ENCODE measurements at places on chromosomes 6 and 20. TPM values are rescaled to one million over a fixed set of nuclear protein-coding genes. Genes with fewer than 3 reads are reported as not detected.

The CD164 gene
- 271 TPM for polyA plus RNA-seq

The RIPOR2 gene
- polyA plus RNA-seq = 513 TPM

The OVOL2 gene
- polyA plus RNA-seq = not detected

The HCRTR2 gene
- polyA plus RNA-seq = not detected

- H3K4me1 ChIP-seq = peaks cover 15% of the 10 kb centered on the region
- peak overlapping the region; percentile 19 for H3K27ac ChIP-seq
- H3K4me3 ChIP-seq = peak overlapping the region; percentile 79
- no peaks in the 10 kb centered on the region for H3K36me3 ChIP-seq
- no peaks in the 10 kb centered on the region for H3K27me3 ChIP-seq
Observed at GRCh38 chr20:50085481-50086365, 27.2 kb downstream of the UBE2V1 start.

DNA sequence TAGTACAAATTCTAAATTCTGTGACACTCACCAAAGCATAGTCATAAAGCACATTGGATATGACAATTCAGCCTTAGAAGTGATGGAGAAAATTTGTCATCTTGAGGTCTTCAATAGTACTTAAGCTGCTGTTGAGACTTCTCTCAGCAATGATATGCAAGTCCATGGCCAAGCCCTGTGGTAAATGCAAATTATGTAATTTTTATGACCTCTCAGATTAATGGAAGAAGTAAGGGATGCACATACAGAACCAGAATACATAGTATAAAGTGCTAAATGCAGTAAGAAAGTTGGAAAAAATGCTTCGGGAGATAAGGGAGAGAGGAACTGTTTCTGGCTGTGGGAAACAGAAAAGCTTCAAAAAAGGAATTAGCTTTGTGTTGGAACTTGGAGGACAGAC lies 700.7 kb downstream of the RNF144B start:
- H3K4me3 ChIP-seq = no peak overlapping the region
- no peaks in the 10 kb centered on the region for H3K27me3 ChIP-seq
- no peaks in the 10 kb centered on the region for H3K36me3 ChIP-seq
- DNase-seq = no peak
- no peak overlapping the region for H3K27ac ChIP-seq

- no peak for DNase-seq
- no peak overlapping the region for H3K27ac ChIP-seq
- H3K36me3 ChIP-seq = peaks cover 11% of the 10 kb centered on the region
Observed at GRCh38 chr6:57216235-57217101, 5.6 kb downstream of the RAB23 start.

DNA sequence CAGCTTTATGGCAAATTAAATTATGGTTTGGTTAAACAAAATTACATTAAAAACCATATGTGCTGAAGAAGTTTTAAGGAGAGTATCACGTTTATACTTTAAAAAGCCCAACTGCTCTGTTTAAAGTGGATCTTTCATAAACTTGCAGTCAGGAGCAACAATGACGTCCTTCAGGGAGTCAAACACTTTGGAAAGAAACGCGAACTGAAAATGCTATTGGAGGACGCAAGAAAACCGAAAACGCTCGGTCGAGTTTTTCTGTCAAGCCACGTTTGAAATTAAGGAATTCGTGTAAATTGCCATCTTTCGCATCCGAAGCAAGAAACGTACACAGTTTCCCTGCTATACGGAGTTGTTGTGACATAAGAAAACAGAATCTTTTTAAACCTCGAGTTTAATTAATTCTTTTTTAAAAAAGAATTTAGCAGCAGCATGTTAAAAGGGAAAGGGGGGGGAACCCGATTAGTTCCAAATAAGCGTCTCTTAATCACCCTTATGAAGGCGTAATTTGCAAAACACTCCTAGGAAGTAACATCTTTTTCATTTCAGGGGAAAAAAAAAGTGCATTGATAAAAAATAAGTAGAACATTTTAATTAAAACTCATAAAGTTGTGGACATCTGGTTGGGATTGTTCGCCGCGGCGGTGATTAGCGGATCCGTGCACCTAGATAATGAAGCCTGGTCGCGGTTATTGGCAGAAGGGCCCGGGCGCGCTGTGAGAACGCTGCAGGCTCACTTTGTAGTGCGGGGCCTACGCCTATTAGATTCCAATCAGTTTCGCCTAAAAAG lies 295.4 kb downstream of the TFAP2C start:
- H3K27ac ChIP-seq = no peak overlapping the region
- H3K4me1 ChIP-seq = no peaks in the 10 kb centered on the region
- no peak for DNase-seq
- H3K27me3 ChIP-seq = peaks cover 55% of the 10 kb centered on the region
- H3K36me3 ChIP-seq = no peaks in the 10 kb centered on the region

- no peak for DNase-seq
- H3K36me3 ChIP-seq = no peaks in the 10 kb centered on the region
- H3K4me1 ChIP-seq = peaks cover 5% of the 10 kb centered on the region
- no peak overlapping the region for H3K4me3 ChIP-seq
- peaks cover 18% of the 10 kb centered on the region for H3K27me3 ChIP-seq
Observed at GRCh38 chr6:75084018-75084417, 121.8 kb downstream of the COL12A1 start.

GRCh38 chr6:100693249-100693927 lies 187.7 kb downstream of the ASCC3 start:
- H3K4me1 ChIP-seq = no peaks in the 10 kb centered on the region
- H3K27ac ChIP-seq = no peak overlapping the region
- no peaks in the 10 kb centered on the region for H3K27me3 ChIP-seq

- H3K27me3 ChIP-seq = no peaks in the 10 kb centered on the region
- H3K4me1 ChIP-seq = no peaks in the 10 kb centered on the region
- no peak overlapping the region for H3K4me3 ChIP-seq
- no peak for DNase-seq
- H3K27ac ChIP-seq = no peak overlapping the region
Observed at GRCh38 chr6:98382246-98382645, 452.1 kb upstream of the POU3F2 start.

DNA sequence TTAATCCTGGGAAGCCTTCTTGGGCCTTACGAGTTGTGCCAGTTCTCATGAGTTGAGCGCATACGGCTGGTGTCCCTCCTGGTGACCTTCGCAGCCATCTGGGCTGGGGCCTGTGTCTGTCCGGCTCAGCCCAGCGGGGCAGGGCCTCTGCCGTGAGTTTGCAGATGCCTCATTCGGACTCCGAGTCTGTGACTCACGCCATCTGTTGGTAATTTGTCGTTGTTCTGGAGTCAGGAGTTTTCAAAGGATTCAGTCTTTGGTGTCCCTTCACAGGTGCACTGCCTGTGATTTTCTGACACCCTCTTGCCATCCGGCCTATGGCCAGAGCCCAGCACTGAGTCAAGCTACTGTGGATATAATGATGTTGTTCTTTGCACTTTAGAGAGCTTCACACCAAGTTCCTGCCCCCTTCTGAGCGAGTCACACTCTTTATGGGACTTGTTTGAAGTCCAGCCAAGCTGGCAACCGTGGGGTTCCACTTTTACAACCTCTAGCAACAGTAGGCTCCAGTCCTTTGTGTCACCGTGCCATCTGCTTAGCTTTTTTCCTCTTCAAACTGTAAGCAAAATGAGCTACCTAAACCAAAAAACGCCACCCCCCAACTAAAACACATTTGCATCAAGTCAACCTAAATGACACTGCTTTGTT lies 175.6 kb downstream of the AIG1 start:
- no peaks in the 10 kb centered on the region for H3K27me3 ChIP-seq
- no peaks in the 10 kb centered on the region for H3K4me1 ChIP-seq
- H3K36me3 ChIP-seq = no peaks in the 10 kb centered on the region

Measured in naive B cell (primary cell).